ENCODE measurements at places on chromosomes 12 and 14. TPM values are rescaled to one million over a fixed set of nuclear protein-coding genes. Genes with fewer than 3 reads are reported as not detected.

DNA sequence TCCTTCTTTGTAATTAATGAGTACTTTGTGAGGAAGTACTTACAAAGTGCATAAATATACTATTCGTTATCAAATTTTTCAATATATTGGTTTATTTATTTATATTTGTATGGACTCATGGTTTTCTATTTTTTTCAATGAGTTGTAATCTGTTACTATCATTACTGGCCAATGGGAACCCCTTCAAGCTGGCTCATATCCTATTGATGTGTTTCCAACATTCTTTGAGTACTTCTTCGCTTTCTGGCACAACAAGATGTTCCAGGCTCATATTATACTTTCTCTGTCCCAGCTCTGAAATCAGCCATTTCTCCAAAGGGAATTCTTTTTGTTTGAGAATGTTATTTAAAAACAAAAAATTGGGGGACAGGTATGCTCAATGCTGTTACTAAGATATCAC, 17.5 kb downstream of the YBX3 start:
- DNase-seq = no peak

DNA sequence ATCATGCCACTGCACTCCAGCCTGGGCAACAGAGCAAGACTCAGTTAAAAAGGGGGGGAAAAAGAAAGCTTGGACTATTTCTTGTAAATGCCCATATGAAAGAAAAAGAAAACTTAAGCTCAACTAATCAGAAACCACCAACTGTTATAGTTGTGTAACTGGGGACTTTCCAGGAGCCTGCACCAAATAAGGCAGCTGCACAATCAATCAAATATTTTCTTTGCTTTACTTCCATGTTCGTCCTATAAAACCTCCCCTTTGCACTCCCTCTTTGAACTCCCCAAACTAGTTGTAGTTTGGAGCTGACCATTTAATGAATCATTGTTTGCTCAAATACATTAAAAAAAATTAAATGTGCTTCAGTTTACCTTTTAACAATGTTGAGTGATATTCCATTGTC, 54.9 kb downstream of the OTOGL start:
- no peak for DNase-seq

DNA sequence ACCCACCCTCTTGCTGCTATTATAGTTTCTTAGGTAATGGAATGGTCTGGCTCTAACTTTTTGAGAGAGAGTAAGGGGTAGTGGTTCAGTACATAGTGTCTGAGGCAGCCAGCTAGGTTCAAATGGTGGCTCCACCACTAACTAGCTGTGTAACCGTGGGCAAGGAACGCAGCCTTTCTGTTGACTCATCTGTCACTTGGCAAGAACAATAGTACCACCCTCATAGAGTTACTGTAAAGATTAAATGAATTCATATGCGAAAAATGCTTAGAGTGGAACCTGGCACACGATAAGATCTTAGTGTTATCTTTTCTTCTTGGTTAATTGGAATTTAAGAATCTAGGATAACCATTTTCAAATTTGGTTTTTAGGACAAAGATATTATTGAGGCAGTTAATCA, 14.0 kb downstream of the CCDC62 start:
- no peak for DNase-seq

DNA sequence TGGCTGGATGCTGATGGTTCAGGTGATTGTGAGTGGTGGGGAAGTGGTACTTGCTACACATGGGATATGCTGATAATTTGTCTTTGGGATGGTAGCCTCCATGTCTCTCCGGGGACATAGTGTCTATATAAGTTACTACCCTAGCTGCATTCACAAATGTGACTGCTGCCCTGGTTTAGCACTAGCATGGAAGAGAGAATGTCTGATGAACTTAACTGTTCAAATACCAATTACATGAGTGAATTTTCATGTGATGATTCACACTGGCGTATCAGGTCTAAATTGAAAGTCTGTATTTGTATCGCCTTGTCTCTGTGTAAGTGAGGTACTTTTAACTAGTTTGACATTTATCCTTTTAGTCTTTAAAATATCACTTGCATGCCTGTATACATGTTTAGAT, 34.4 kb downstream of the ATF7IP start:
- DNase-seq = no peak

- DNase-seq = no peak
Observed at GRCh38 chr12:72228424-72228823, 43.7 kb upstream of the TRHDE start.

GRCh38 chr12:1344245-1344644, 250.1 kb downstream of the FBXL14 start:
- no peak for DNase-seq

GRCh38 chr12:131231032-131231980, 277.6 kb downstream of the ADGRD1 start:
- DNase-seq = no peak

DNA sequence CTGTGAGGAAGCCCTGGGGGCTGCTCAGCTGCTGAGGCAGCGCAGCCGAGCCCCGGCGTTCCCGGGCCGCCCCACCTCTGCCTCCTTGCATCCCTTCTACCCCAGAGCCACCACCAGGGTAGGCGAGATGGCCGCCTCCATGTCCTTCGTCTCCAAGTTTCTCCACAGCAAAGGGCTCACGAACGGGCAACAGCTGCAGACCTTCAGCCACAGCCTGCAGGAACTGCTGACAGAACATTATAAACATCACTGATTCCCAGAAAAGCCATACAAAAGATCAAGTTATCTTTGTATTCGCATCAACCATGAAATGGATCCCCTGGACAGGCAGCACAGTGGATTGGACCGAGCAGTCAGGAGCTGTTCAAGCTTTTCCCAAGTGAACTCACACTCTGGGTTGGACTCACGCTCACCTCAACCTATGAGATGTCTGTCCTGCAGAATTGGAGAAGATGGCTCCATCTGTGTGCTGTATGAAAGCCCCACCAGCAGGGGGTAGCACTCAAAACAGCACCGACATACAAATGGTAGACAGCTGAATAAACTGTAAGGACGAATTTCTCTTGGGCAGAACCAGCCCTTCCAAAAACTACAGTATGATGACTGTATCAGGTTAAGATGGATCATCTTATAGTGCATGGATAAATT, 19.4 kb upstream of the A2M start:
- no peak for DNase-seq

GRCh38 chr14:31560759-31561154, 447 bp upstream of the NUBPL start:
- no peak for DNase-seq

DNA sequence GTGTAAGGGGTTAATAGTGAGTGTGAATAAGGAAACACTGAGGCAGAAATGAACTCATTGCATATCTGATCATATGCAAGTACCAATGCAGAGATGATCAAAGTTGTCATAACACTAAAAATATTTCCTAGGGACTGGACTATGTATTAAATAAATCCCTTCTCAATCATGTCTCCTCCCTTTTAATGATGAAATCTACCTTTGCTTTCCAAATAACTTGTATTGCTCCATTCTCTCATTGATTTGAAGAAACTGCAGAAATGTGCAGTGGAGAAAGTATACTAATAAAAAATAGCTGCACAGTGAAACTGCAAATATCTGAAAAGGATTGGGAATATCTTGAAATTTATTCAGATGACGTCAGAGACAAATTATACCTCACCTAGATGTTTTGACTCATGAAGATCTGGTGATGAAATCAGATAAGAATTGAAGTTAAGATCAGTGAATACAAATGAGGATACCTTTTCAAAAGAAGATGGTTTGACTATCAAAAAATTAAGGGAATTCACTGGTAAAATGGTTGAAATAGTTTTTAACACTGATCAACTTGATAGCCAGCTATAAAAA, 1264.9 kb upstream of the USP15 start:
- no peak for DNase-seq

- no peak for DNase-seq
Observed at GRCh38 chr12:96890331-96890730, 16.7 kb upstream of the NEDD1 start.

DNA sequence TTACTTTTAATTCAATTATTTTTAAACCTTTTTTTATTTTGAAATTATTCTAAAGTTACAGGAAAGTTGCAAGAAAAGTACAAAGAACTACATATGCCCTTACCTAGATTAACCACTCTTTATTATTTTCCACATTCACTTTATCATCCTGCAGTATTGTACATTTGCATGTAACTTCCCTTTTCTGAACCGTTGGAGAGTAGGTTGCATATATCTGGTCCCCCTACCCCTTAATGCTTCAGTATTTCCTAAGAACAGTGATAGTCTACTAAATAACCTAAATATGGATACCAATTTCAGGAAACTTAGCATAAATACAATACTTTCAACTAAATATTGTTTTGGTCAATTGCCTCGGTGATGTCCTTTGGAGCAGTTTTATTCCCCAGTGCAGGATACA, 15.0 kb downstream of the G2E3 start:
- DNase-seq = no peak

- no peak for DNase-seq
Observed at GRCh38 chr14:105464501-105464900, 10.1 kb upstream of the CRIP2 start.

GRCh38 chr12:100020370-100020769, 35.6 kb upstream of the ANKS1B start:
- DNase-seq = no peak

GRCh38 chr14:104702673-104703072, 13.3 kb downstream of the INF2 start:
- no peak for DNase-seq

DNA sequence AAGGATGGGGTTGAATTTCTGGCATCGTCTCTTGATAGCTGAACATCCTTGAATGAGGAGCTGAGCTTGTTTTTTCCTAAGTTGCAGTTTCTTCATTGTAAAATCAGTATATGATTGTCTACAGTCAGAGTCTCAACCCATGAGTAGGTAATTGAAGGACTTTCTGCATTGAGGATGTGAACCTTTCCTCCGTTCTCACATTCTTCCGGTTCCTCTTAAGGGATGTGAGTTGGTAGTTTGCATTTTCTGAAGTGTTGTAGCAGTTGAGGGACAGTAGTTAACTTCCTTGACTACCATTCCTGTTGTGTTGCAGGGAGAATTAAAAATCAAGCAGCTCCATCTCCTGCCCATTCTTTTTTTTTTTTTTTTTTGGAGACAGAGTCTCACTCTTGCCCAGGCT, 19.1 kb downstream of the TPCN1 start:
- DNase-seq = no peak

- DNase-seq = no peak
Observed at GRCh38 chr14:35366521-35366976, 38.0 kb downstream of the NFKBIA start.

DNA sequence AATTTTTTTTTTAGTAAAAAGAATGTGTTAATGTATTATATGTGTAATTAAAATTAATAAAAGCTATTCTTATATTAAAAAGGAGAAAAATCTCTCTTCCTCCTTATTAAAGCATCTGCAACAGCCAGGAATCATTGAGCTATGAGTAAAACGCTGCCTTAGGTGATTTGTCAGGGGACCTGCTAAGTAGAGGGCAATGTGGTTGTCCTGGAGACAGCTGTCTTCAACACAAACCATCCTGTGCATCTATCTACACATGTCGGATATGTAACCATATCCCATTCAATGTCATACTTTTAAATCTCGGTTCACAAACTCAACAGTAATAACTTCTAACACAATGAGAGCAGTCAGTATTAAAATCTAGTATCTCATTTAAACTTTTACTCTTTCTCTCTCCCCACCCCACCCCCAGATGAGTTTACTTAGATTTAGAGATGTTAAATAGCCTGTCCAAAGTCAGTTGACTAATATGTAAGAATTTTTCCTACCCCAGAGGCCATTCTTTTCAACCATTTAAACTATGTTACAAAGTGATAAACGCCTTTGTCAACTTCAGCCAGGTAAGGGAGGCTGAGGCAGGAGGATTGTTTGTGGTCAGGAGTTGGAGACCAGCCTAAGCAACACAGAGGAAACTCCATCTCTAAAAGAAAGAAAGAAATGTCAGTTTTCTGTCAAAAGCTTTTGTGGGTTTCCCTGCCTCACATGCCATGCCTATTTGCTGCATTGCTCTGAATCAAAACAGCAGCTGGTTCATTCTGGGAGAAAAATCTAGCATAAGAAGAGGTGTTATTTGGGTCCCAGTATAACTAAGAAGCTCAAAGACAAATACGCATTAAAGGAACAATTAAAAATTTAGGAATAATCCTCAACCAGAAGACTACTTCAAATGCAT, 413.7 kb upstream of the CCDC196 start:
- no peak for DNase-seq

DNA sequence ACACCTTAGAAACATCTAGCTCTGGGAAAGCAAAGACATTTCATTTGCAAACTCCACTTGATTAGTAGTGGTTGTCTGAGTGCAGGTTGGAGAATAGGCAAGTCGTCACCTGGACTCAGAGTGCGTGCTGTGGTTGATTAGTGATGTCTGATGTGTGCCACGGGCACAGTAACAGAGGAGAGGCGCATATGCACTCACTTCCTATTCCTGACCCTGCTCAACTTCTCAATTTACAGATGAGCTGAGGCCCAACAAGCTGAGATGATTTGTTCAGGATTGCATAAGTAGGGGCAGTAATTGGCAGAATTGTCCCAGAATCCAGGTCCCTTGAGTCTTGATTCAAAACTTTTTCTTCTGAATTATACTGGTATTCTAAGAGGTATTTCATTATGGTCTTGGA, 44.9 kb downstream of the ADCK1 start:
- DNase-seq = no peak

GRCh38 chr14:77023001-77023996, 5.2 kb downstream of the IRF2BPL start:
- DNase-seq = no peak

FAR2 gene
- total RNA-seq = 15.9 TPM

DHRS4L2 gene
- total RNA-seq = 18.0 TPM

RASAL1 gene
- total RNA-seq = 0.58 TPM

IAPP gene
- 10.0 TPM for total RNA-seq

DLK1 gene
- 149 TPM for total RNA-seq

MIP gene
- not detected for total RNA-seq

ESR2 gene
- total RNA-seq = 0.19 TPM

RTL1 gene
- 1.5 TPM for total RNA-seq

GARIN6 gene
- not detected for total RNA-seq

TDRD9 gene
- total RNA-seq = not detected

SLCO1A2 gene
- total RNA-seq = 10.7 TPM

All from type B pancreatic cell (in vitro differentiated cells).